ENCODE measurements at places on chromosomes 1 and 21.

DNA sequence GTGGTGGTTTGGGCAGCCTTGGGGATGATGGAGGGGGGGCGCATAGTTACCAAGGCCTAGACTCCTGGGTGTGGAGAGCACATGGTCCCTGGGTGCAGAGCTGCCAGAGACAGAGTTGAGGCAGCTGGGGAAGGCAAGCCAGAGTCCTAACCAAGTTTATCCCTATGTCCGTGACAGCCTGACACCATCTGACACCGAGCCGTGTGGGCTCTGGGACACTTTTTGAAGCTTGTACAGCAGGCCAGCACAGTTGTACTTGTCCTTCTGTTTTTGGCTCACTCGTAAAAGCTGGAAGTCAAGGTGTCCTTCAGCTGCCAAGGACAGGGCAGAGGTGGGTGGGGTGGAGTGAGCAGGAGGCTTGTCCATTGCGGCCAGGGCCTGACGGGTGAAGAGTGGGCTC lies 28.5 kb downstream of the SLC26A9 start:
- no peak for DNase-seq

- DNase-seq: no peak
Observed at GRCh38 chr1:162284206-162284955, 92.3 kb downstream of the SPATA46 start.

DNA sequence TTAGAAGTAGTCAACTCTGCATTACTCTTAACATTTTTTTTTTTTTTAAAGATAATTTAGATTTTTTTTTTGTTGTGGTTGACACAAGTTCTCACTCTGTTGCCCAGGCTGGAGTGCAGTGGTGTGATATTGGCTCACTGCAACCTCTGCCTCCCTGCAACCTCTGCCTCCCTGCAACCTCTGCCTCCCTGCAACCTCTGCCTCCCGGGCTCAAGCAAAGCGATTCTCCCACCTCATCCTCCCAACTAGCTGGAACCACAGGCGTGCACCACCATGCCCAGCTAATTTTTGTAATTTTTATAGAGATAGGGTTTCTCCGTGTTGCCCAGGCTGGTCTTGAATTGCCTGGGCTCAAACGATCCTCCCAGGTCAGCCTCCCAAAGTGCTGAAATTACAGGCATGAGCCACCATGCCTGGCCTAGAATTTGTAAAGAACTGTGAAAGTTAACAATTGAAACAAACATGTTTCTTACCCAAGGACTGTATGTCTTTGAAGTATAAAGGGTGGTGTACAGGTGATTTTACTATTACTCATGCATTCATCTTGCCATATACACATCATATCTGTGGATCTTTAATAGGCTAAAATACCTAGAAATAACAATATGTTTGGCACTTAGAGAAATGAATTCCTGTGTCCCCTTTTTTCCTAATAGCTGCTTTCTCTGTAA lies 114.7 kb downstream of the ATP5PO start:
- no peak for DNase-seq

- DNase-seq: no peak
Observed at GRCh38 chr1:219751870-219752507, 139.1 kb upstream of the ZC3H11B start.

- DNase-seq: no peak
Observed at GRCh38 chr1:53129891-53130597, 12.4 kb downstream of the SLC1A7 start.

- no peak for DNase-seq
Observed at GRCh38 chr1:184223216-184223615, 163.6 kb upstream of the C1orf21 start.

DNA sequence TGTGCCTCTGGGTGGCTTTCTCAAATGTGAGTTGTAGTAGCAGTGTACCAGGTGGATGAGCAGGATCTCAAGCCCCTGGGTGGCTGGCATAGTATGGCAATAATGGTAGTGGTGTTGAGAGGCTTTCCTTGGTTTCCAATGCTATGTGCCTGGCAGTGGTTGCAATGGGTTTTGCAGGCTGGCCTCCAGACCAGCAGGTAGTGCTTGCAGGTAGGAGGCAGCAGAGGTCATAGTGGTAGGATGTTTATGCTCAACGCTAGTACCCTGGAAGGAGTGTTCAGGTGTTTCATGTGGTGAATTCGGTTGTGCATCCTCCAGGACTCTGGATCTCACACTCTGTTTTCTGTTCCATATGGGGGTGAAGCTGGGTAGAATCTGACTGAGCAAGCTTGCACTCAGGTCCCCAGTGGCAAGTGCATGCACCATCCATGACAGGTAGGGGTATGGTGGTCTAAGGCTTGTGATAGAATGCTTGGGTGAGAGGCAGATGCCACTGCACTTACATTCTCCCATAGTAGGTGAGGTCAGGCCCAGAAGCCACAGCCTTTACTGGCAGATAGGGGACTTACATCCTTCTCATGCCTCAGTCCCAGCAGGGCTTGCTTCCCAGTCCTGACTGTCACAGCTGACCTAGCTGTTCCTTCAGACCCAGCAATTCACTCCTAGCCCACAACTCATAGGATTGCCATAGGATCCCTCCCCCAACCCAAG lies 410.5 kb upstream of the LRRC7 start:
- no peak for DNase-seq

GRCh38 chr1:71521655-71522264 lies 440.9 kb upstream of the ZRANB2 start:
- DNase-seq: no peak

GRCh38 chr1:119915517-119915916 lies 19.2 kb upstream of the ADAM30 start:
- no peak for DNase-seq

GRCh38 chr1:161678500-161678899 lies 15.6 kb downstream of the FCGR2B start:
- no peak for DNase-seq

GRCh38 chr1:185069202-185069772 lies 23.9 kb downstream of the RNF2 start:
- DNase-seq: no peak
